ENCODE measurements at places on chromosomes 1 and 21.
A peak's percentile ranks its signal among the peaks of the same experiment; 100 is the strongest.

- no peak for DNase-seq
Measured at GRCh38 chr1:59520194-59520593, 223.3 kb downstream of the FGGY start.

- DNase-seq: no peak
Measured at GRCh38 chr1:216643176-216643575, 80.1 kb downstream of the ESRRG start.

GRCh38 chr1:32498751-32499150 is 33.9 kb downstream of the ZBTB8B start:
- DNase-seq: no peak

DNA sequence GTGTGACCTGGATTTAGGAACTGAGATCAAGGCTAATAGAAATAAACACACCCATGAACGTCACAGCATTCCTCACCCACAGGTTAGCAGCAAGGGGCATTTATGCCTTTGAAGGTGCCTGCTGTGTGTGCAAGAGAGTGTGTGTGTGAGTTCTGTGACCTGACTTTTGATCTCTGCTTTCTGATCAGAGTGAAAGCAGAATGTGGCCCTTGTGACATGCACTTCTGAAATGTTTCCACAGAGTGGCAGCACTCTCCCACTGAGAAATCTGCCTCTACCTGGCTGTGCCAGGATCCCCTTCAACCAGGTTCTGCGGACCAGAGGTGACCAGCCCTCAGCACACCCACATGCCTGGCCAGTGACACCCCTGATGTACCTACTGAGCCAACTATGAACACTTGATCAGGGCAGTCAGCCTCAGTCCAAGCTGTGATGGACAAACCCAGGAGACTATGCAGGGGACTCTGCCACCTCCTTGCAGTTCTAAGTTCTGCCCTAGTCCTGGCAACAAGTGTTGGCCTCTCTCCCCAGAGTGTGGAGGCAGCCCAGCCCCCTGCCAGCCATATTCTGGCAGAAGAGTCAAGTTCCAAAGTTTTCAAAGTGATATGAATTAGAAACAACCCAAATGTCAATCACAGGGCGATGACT is 41.0 kb downstream of the RXRG start:
- peak; percentile 64 for DNase-seq

- no peak for DNase-seq
Measured at GRCh38 chr1:32394890-32395432, 720 bp upstream of the BSDC1 start.

- no peak for DNase-seq
Measured at GRCh38 chr21:31545036-31545435, 114.5 kb upstream of the SOD1 start.

- DNase-seq: peak; percentile 59
Measured at GRCh38 chr1:159012495-159012894, 2.8 kb downstream of the IFI16 start.

GRCh38 chr1:94050254-94050653 is 70.7 kb downstream of the ABCA4 start:
- DNase-seq: no peak

DNA sequence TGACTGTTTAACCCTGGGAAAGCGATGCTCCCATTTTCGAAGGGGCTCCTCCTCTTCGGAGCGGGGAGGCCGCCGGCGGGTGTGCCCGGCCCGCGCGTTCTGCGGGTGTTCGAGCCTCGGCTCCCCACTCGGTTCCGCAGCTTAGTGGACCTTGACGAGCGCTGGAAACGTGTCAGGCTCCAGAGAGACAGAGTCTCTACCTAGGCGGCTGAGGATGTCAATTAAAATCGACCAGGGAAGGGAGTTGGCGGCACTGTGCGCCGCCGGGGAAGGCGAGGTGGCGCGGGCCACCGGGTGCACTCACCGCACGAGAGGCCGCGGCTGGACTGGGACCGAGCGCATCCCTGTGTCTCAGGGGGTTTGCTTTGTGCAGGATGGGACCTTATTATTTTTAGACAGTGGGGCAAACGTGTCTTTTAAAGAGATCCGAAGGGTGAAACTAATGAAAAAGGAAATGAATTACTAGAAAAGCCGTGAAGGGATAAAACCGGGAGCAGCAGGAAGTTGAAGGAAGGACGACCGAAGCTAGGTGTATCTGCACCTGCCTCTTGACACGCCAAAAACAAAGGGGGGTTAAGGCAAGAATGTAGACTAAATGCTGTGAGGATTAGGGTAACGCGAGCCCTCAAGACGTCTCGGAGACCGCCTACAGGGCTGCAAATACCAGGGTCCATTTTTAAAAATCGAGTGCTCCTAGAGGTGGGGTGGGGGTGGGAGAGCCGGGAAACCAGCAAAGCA is 5.6 kb downstream of the LHX4 start:
- peak; percentile 46 for DNase-seq

DNA sequence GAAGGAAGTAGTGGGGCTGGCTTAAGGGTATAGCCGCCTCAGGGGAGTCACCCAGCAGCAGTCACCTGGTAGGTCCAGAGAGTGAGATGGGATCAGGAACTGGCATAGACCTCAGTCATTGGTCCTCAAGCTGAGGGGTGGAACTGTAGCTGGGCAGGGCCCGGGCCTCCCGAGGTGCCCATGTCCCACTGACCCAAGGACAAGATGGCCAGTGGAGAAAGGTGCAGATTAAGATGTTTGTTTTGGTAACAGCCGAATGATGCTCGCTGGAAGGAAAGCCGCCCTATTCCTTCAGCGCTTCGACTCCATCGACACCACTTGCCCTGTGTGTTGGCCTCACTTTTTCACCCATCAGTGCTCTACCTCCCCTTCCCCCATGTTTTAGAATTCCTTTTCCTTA is 16.4 kb downstream of the COL9A2 start:
- DNase-seq: no peak

DNA sequence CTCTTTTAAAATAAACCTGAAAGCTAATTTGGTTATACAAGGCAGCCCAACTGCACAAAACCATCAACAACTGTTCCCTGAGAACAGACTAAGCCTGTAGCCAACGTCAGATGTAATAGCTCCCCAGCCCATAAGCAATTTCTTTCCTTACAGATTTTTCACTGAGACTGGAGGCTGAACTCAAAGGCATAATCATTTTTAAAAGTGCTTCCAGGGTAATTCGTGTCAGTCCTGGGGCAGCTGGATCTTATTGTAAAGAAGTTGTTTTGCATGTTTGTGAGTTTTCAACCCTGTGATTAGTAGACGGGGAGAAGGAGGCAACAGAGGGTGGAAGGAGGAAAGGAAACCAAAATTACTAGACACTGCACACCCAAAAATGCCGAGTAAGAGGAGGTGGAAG is 3.2 kb downstream of the DPT start:
- no peak for DNase-seq

DNA sequence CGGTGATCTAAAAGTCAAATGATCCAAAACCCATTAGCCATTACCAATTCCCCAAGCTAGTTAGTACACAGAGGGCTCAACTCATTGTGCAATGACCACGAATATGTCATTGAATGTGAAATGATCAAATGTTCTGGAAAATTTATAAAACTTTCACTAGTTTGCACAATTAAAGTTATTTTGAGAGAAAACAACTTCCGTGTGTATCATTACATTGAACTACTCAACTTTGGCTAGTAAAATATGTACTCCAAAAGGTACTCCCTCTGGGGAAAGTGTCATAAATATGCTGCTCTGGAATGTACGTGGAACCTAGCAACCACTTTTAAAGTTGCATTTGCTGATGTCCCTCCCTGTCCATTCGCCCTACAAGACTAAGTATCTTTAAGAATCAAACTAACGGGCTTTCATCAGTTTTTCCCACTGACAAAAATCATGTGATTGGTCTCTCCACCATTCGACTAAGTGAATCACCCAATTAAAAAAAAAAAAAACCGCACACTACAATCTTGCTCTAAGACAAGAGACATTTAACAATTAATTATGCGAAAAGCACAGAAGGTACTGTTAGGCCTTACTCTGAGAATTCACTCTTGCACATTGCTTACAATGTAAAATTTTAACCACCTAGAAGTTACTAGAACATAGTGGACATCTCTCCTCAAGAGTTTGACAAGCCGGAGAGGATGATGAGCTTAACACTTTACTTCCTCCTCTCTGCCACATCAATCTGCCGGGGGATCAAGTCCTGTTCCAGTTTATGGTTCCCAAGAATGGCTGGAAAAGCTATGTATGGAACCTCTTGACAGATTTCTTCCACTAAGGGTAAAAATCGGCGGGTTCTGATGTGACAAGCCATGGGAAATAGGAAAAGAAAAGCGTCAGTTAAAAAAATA is 1.2 kb downstream of the ACBD3 start:
- DNase-seq: peak; percentile 24

All from eye (tissue), 1 donor.